ENCODE measurements at places on chromosomes 4 and X.

DNA sequence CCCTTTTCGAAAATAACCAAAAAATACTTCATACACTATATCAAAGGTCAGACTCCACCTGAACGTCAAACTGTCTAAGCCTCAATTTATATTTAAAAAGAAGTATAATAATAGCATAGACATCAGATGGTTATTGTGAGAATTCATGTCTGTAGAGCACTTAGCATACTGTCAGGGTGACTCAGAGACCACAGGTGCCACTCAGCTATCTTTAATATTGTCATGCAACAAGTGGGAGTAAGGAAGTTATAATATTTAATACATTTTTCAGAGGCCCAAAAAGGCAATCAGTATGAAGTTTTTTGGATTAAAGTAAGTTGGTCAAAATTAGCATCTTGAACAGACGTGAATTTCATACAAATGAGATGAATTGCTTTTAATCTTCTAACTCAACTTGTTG is 93.3 kb downstream of the PHOX2B start:
- DNase-seq = peak; percentile 23

DNA sequence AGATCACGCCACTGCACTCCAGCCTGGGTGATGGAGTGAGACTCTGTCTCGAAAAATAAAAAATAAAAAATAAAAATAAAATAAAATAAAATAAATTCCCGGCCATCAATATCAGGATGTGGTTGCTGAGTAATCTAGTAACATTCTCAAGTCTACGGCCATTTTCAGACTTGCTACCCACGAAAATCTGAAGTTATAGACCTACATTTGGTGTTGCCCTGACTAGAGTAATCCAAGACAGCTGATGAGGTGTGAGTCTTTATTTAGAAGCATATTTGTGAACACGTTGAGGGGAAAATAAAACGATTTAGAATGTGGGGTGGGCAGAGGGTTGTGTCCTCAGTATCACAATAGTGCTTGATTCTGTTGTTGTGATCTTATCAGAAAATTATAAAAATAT is 130.2 kb upstream of the MID1 start:
- DNase-seq = no peak

- DNase-seq = no peak
Observed at GRCh38 chr4:68077737-68078136, 51.9 kb downstream of the TMPRSS11F start.

GRCh38 chr4:88341227-88342192 is 37.1 kb upstream of the HERC6 start:
- peak; percentile 87 for DNase-seq

- peak; percentile 62 for DNase-seq
Observed at GRCh38 chr4:113141901-113142346, 92.5 kb downstream of the ANK2 start.

GRCh38 chrX:25158635-25159034 is 142.9 kb upstream of the ARX start:
- DNase-seq = no peak

GRCh38 chrX:84248226-84248625 is 60.2 kb upstream of the RPS6KA6 start:
- DNase-seq = peak; percentile 46

DNA sequence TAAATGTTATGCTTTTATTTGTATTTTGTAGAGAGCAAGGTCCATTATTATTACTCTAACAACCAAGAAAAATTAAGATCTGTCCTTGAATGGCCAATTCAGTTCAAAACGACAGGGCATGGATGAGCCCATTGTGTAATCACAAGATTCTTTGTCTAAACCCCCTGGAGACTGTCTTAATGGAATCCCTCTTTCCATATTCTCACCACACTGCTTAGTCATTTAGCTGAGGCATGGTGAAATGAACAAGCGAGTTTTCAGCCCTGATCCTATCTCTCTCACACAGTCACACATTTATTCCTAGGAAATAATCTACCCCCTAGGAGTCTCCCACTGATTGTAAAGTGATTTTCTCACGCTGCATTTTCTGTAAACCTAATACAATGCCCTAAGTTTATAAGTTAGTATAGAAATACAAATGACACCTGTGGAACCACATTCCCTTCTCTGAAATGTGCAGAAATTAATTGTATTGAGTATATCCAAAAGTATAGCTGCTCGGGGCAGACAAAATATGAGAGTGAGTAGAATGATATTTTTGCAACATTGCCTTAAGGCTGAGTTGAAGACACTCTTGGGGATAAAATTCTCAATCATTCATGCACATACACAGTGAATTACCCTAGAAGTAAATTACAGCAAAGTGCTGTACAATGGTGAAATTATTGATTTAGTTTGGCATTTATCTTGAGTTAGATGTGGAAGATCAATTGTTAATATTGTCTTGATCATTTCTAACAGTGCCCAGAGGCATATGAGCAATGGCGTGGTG is 119.7 kb upstream of the PCDH7 start:
- no peak for DNase-seq

DNA sequence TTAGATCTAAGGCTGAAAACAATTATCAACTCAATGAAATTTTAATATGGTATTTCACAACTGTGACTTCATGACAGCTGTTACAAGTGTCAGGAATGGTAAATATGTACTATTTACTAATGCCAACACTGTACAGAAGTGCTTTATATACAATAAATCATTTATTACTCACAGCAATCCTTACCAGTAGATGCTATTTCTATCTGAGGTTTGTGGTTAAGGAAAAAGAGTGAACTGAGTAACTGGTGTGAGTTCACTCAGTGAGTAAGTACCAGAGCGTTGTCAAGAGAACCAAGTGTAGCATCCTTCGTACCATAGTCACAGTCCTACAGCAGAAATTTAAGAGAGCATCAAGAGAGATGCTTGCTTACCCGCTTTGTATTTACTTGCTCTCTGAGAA is 23.3 kb downstream of the MTHFD2L start:
- peak; percentile 53 for DNase-seq

- no peak for DNase-seq
Observed at GRCh38 chrX:153538424-153538823, 21.0 kb downstream of the ATP2B3 start.

DNA sequence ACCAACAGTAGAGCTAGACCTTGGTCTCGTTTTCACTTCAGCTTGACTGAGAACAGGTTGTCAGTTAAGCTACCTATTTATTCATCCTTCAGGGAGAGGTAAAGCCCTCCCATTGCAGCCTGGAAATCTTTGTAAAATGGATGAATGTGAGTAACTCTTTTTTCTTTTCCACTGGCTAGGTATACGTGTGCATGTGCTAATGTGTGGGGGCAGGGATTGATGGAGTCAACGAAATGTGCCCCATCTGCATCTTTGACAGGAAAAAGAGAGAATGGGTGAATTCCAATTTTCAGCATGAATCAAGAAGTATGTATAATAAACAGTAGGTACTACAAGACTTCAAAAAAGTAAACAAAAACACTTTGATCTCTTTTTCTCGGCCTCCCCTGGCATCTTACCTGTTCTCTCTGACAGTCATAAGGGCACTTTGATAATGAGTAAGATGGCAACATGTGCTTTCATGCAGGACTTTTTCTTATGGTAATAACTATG is at the start of gene IL21:
TSS of gene IL21 (minus strand) at position 51 of the 492 bp plus-strand sequence. CDS start 55 bp downstream, outside the sequence.
- DNase-seq = no peak

- peak; percentile 28 for DNase-seq
Observed at GRCh38 chr4:6987588-6987961, 55.6 kb upstream of the TADA2B start.

DNA sequence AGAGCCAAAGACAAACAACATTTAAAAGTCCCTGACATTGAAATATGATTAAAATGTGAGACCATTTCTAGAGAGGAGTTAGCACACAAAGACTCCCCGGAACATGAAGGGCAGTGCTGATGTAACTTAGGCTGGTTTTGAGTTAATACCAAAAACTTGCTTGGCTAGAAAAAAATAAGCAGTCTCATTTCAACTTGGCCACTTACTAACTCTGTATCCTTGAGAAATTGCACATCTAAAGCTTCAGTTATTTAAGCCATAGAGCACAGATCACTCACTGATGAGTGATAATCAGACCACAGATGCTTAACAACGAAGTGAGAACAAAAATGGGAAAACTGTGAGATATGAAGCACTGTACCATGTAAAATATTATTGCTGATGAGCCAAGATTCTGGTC is 65.9 kb upstream of the MAOA start:
- DNase-seq = no peak

GRCh38 chr4:7709431-7709830 is 230.2 kb downstream of the AFAP1 start:
- DNase-seq = no peak

- DNase-seq = no peak
Observed at GRCh38 chr4:102631616-102632015, 129.2 kb downstream of the MANBA start.
